Stimulated activated naive CD8-positive, alpha-beta T cell treated with anti-CD3 and anti-CD28 coated beads, Interleukin-15, amount 100 ng/mL, for 72 hours (primary cell): ENCODE measurements at places on chromosomes 2 and 18.

- no peak for DNase-seq
Observed at GRCh38 chr2:22958308-22958707, 426.7 kb upstream of the KLHL29 start.

GRCh38 chr2:177147834-177148445, 64.7 kb upstream of the HNRNPA3 start:
- DNase-seq, result no peak

DNA sequence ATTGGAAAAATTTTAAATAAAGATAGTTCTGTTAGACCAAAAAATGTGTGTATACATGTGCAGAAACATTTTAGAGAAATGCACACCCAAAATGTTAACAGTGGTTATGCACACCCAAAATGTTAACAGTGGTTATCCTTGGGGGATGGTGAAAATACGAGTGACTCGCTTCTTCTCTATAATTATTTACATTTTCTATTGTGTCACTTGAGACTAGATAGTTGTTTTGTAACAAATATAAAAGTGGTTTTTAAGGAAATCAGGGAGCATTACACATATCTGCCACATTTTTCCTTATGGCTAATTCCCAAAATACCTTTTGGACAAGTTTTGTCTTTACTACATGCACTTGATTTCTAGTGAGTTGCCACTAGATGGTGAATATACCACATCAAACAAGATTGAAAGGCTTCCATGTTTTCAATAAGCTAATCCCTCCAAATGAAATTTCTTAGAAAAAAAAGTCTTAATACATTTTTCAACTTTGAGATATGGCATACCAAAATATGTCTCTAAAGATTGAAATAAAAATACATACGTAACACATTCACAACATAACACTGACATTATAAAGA, 9.0 kb upstream of the HIBCH start:
- no peak for DNase-seq

DNA sequence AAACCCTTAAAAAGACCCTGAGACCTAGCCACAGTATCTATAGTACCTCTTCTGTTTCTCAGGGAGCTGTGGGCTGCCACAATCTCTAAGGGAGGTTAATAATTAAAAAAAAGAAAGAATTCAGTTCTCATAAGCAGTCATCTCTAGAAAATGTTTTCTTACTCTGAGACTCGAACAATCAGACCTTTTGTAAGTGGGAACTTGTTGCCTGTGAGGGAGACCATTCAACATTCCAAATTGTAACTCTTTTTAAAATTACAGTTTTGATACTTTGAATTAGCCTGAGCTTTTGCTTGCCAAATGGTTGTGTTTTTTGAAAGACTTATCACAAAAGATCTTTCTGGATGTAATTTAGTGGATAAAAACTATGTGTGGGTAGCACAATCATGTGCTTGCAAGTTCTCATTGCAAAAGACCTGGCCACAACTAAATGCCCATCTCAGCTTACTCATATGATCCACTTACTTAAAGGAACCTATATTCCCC, 33.3 kb downstream of the IL1R2 start:
- DNase-seq, result no peak

- peak; percentile 21 for DNase-seq
Observed at GRCh38 chr2:74290466-74291217, 52.6 kb downstream of the SLC4A5 start.

- no peak for DNase-seq
Observed at GRCh38 chr2:168848225-168848624, 42.0 kb downstream of the SPC25 start.

- no peak for DNase-seq
Observed at GRCh38 chr2:55361465-55362189, 58.0 kb downstream of the CCDC88A start.

DNA sequence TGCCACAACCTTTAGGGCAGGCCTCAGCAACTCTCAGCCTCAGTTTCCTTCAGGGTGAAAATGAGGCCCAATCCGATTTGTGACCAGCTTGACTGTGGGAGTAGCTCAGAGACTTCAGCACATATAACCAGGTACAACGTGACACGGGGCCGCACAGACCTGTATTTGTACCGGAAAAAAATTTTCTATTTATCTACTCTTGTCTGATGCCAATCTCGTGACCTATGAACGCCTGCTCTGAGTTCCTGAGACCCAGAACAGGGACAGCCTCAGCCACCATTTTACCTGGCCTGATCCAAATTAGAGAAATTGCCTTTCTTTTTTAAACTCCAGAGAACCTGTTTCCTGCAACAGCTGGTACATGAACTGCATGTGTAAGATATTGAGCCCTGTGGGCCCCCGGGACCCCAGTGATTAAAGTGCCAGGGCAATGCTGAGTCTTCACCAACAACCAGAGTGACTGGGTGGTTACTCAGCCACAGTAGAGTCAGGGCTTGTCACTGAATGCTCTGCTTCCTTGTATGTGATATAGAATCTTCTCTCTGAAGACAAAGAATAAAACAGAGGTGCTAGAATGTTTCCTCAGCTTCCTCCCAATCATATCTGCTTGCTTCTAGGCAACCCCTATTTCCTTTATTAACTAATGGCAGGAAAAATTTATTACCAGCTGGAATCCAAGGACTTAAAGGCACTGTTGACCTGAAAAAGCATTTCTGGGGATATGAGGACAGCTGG, 47.8 kb upstream of the FZD7 start:
- DNase-seq, result no peak

DNA sequence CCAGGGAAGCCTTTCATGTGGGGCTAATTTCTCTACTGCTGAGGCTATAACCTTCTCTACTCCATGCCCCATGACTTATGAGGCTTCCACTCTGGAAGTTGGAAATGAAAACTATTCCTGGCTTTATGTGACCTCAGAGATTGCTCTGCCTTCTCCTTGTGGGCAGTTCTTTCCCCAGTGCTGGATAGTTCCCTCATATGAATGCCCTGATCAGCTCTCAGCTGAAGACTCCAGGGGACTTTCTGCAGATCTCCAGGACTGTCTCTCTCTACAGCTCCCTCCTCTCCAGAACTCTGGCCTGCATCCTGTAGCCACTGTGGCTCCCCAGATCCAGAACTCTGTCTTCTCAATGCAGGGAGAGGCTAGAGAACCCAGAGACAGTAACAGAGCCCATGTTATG, 235.1 kb downstream of the SEPTIN10 start:
- no peak for DNase-seq

GRCh38 chr2:105111365-105112150, 73.7 kb downstream of the MRPS9 start:
- DNase-seq, result no peak

DNA sequence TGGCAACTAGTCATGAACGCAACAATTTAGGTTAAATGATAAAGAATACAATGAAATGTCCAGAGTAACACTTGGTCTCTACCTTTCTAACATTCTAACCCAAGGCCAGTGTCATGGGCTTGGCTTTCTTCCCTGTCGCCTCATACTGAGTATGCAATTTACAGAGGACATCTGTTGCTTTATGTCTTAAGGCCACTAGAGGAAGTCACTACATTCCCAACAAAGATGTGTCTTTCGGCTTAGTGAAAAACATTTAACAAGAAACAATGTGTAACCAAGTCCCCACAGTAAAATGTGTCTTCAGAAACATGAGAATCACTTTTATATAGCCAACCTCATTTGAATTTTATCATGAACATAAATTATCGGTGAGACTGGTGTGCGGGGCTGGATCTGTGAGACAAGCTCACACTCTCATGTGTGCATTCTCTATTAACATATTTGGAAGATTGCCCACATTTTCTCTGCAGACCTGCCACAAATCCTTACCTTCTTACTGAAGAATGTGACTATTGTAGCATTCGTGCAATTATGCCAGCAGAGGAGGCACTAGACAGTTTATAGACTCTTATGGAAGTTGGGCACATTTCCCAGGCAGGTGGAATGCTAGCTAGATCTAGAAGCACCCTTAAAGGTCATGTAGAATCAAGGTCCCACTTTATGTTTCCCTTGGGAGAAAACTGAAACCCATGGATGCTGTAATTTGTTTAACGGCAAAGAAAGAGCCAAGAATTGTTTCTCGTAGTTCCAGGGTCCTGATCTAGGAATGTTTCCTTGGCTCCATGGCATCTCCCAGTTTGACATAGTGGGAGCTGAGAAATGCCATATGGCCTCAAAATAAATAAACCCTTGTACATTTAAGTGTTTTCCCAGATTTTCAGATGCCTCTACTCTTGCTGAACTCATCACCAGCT, 101.8 kb downstream of the CD226 start:
- DNase-seq, result no peak

- DNase-seq, result no peak
Observed at GRCh38 chr2:69456154-69456553, 18.9 kb upstream of the NFU1 start.

DNA sequence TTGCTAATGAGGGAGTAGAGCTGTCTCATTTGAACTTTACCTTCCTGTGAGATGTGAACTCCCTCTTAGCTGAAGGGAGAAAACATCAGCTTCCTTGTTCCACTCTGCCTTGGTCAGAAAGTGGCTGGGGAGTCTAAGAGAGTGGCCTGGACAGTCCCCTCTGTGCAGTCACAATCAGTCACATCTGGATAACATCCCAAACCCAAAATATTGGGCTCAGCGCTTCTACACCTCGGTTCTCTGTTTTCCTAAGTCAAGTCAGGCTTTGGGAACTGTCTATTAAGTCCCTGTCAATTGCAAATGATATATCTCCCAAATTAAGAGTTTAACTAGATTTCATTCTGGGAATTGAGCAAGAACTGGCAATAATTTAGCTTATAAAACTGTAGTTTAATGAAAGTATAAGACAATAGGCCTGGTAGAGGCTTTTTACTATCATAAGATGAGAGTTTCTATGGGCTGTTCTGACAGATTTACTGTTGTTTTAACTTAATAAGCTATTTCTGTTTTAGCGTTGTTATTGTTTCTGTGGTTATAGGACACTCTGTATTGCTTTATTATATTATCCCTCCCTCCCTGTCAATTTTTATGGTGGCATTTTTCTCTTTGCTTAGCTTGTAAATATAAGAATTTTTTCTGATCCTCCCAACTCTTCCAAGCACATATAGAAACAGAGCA, 135.1 kb upstream of the LHCGR start:
- DNase-seq, result no peak

DNA sequence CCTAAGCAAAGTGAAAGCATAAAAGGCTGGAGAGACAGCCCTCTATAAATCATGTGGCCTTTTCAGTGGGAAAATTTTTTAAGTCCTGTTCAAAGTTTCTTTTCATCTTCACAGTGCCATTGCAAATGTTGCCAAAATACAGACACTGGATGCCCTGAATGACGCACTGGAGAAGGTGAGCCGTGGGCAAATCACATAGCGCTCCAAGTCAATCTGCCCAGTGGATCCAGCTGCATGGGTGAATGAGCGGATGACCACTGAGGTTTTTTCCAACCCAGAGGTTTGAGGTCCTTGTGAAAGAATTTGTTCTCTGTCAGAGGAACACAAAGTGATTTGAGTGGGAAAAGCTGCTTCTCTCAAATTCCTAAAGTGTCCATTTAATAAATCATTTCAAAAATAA, 11.8 kb downstream of the DAPL1 start:
- DNase-seq, result no peak

GRCh38 chr18:54529444-54529843, 61.6 kb upstream of the DYNAP start:
- no peak for DNase-seq

DNA sequence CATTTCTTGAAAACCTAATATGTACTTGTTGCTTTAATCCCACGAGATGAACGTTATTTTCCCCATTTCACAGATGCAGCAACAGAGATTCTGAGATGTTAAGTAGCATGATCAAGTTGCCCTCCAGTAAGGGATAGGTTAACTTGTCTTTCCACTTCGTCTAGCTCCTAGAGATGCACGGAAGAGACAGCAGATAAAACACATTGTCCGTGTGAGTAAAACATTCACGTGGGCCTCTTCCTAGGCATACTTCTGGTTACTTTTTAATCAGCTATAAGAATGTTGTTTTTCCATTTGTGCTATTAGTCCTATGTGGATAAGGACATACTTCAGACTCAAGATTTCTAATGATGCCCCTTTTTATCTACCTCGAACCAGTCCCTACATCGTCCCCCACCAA, 1.2 kb upstream of the ARHGAP28 start:
- DNase-seq, result no peak

DNA sequence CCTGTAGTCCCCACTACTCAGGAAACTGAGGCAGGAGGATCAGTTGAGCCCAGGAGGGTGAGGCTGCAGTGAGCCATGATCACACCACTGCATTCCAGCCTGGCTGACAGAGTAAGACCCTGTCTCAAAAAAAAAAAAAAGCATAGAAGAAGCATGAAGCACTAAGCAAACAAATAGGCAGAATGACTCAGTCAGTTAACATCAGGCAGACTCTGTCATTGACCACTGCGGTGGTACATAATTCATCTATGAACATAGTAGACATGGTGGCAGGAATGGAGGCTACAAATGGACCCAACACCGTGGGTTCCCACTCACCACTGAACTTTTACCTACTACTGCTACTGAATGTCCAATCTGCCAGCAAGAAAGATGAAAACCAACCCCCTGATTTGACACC, 7.6 kb upstream of the ASXL2 start:
- DNase-seq, result no peak

DNA sequence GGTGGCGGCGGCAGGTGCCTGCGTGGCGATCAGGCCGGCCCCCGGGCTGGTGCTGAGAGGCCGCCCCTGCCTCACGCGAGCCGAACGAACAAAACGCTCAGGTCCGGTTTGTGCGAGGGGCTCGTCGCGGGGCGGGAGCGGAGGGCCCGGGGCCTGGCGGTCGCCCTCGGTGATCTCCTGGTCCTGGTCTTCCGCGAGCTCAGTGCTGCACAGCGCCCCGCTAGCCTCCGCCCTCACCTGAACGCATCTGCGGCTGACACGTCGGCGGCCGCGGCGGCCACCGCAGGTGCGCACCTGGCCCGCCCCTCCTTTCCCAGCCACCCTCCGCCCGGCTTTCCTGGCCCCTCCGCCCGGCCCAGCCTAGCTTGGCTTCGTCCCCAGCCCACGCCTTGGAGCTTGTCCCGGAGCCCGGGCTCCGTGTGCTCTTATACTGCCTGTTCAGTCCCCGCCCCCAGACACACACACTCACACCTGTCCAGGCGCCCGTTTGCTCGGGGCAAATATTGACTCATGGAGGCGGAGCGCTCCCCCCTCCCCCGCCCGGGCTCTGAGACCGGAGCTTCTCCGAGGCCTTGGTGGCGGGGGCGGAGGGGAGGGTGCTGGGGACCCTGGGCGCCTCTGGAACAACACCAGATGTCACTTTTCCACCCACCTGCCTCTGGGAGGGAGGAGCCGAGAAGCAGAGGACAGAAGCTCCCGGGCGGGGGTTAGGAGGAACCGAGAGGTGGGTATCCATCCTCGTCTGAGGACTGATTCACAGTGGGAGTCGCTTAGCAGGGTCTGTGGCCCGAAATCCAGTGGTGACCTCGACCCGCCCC, 8.6 kb upstream of the CRYBA2 start:
- peak; percentile 46 for DNase-seq

GRCh38 chr18:28594034-28594433, 417.1 kb upstream of the CDH2 start:
- no peak for DNase-seq

DNA sequence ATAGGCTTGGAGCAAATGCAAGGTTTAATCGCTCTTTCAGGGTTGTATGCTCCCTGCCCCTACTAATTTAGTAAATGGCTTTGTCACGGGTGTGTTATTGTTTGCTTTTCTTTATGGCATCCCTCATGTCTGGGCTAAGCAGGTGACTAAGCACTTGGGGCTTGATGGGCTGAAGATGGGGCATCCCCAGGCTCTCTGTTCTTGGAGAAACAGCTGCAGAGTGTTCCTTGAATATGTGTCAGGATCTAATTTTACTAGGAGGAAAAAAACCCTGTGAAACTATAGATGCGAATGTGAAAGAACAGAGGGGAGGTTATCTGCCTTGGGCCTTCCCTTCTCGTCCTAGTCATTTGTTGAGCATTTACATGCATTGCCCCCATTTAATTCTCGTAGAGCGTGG, 94.7 kb upstream of the TAF1B start:
- no peak for DNase-seq
